ENCODE measurements at places on chromosomes 3 and 15.

GRCh38 chr15:68982976-68983563 is 31.4 kb upstream of the NOX5 start:
- DNase-seq: no peak

DNA sequence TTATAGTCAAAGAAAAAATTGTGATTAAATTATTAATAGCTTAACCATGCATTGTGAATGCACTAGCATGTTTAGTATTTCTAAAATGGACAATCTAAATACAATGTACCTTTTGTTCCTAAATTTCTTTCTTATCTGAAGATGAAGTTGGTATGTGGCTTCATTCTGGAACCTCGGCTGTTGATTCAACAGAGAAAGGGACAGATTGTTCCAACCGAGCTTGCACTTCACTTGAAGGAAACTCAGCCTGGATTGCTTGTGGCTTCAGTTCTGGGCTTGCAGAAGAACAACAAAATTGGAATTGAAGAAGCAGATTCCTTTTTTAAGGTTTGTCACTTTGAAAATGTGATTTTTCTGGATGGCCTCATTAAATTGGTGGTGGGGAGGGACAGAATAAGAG is 32.6 kb downstream of the HPS3 start:
- DNase-seq: no peak

DNA sequence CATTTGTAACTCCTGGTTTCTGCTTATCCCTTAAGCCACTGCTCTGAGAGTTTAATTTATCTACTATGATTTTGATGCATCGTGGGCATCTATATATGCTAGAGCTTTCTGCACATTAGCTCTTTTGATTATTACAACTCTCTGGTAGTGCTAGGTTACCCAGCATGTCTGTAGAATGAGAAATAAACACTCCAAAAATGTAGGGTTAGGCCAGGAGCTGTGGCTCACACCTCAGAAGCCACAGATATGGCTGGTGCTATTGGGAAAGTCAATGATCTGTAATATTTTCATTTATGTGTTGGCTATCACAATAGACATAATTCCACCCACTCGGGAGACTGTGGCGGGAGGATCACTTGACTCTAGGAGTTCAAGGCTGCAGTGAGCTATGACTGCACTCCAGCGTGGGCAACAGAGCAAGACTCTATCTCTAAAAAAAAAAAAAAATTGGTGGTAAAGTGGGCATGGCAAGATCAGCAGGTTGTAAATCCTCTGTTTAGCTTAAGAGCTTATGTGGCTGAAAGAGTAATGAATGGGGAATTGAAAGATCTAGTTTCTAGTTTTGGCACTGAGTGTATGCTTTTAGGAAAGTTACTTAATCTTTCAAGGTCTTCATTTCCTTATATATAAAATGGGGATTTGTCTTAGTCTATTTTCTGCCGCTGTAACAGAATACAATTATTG is 6.3 kb downstream of the TIGIT start:
- DNase-seq: no peak

- no peak for DNase-seq
Measured at GRCh38 chr3:21390136-21390535, 360.9 kb downstream of the ZNF385D start.

- no peak for DNase-seq
Measured at GRCh38 chr3:79514069-79514468, 253.7 kb downstream of the ROBO1 start.

DNA sequence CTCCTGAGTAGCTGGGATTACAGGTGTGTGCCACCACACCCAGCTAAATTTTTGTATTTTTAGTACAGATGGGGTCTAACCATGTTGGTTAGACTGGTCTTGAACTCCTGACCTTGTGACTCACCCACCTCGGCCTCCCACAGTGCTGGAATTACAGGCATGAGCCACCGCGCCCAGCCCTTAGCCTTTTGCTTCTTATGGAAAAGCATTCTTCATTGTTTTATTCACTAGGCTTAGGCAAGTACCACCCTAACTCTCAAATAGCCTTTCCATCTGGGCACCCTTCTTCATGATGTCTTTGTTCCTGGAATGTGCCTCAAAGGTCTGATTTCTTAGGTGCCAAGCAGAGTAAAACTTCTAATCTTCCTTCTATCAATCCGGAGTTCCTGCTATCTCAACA is 641.8 kb downstream of the FHIT start:
- no peak for DNase-seq

GRCh38 chr3:121252676-121253075 is 293.1 kb downstream of the POLQ start:
- DNase-seq: no peak

DNA sequence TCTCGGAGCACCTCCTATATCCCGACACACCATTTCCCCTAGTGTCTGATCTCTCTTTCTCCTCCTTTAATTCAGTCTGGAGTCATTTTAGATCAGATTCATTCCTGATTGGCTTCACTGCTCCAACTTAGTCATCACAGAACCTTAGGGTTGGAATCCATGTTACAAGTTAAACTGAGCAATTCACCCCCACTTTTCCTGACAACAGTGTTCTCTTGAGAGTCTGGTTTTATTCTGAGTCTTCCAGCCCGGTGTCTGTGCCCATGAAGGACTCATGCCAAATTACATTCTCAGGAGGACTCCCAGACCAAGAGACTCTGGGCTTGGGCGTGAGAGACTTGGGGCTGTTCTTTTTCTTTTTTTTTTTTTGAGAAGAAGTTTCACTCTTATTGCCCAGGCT is 57.5 kb downstream of the LPP start:
- DNase-seq: no peak

DNA sequence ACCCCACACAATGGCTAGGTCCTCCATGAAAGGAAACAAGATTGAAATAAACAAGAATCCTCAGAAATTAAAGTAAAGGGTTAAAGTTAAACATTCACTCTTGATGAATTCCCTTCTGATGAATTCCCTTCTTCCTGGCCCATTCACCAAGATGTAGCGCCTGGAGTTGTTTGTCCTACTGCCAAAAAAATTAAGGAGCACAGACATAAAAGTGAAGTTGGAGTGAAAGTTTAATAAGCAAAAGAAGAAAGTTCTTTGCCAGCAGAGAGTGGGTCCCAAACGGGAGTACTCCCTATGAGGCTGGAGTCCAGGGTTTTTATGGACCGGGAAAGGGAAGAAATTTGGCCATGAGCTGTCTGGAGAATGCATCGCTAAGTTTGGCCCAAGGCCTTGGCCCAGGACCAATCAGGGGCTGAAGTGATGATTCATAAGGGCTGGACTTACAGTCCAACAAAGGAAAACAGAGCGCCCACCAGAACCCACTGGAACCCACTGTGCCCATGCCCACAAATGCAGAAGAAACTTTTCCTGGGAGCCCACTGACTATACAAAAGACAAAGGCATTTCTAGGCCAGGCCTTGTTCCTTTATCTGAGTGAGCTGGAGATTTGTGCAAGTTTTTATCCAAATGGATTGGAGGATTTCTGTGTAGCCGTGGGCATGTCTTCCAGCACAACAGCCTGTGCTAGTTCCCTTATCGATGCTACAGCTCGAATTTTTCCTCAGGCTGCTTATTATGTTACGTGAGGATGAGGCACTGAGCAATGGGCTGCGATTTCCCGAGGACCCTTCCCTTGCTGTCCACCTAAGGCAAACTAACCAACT is 1561.6 kb downstream of the OTOL1 start:
- DNase-seq: no peak

DNA sequence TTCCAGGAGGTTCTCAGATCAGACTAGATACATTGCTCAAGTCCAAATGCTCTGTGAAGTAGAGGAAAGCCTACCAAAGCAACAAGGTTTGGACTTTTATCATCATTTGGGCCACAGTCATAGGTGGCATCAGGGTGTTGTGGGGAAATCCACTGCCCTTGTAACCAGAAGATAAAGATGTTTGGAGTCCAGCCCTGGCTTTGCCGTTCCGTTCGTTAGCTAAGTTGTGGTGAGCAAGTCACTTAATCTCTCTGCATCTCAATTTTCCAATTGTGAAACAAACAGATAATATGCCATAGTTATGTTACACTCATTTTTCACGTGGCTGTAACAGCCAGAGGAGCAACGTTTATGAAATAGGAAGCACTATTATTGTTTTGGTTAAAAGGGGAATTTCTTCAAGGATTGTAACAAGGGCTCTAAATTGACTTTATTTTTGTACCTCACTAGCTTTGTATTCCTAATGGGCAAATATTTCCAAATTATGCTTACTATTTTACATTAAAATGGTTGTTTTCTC is 125.6 kb downstream of the CD47 start:
- DNase-seq: no peak

- no peak for DNase-seq
Measured at GRCh38 chr3:56792193-56792592, 9.6 kb downstream of the ARHGEF3 start.

GRCh38 chr3:130849091-130849552 is 44.8 kb upstream of the ATP2C1 start:
- DNase-seq: no peak

- no peak for DNase-seq
Measured at GRCh38 chr15:51349156-51349844, 7.8 kb downstream of the GLDN start.

DNA sequence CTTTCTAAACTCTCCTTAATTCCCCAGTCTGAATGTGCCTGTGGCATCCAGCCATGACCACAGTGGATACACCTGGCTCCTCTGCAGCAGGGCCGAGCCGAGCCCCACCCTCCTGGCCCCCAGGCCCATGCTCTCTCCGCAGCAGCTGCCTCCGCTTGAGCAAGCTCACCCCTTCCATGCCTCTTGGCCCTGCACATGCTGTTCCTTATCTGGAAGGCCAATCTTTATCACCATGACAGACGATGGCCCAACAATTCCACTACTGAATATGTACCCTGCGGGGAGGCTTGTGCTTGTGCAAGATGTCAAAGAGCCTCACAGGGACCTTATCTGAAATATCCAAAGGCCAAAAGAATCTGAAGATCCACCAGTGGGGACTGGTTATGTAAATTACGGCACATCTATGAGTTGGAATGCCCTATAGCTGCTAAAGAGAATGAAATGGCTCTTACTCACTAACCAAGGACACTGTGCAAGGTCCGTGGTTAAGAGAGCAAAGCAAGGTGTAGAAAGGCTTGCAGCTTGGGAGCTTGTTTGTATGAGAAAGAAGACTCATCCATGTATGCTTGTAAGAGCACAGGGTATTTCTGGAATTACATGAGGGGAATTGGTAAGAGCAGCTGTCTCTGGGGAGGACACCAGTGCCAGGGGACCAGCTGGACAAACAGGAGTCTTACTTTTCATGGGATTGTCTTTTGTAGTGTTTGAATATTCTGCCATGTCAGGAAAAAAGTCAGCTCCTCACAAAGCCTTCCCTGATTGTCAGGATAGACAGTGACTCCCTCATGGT is 55.2 kb downstream of the WNT7A start:
- DNase-seq: no peak

DNA sequence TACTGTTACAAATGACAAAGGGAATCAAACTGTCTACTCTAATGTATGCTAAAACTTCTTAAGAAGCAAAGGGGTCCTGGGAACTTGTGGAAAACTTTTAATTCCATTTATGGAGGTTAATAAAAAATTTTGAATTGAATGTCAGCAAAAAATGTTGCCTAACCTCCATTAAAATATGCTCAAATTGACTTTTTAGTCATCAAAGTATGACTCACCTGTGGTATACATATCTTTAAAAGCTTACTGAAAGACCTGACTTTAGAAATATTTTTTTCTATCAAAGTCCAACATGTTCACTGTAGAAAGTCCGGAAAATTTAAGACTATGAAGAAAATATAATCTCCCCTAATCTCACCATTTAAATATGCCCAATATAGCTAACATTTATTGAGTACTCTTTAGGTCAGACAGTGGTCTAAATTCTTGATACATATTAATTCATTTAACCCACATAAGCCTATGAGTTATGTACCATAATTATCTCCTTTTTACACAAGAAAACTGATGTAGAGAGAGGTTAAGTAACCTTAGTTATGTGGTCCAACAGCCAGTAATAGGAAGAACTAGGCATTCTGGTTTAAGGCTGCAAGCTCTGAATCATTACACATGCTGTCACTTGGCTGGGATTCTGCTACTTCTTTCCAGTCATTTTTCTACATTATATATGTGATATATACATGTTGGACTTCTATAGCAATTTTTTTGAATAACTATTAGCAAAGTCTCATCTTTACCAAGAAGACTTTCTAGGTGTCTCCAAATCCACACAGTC is 83.6 kb downstream of the PDZRN3 start:
- no peak for DNase-seq

DNA sequence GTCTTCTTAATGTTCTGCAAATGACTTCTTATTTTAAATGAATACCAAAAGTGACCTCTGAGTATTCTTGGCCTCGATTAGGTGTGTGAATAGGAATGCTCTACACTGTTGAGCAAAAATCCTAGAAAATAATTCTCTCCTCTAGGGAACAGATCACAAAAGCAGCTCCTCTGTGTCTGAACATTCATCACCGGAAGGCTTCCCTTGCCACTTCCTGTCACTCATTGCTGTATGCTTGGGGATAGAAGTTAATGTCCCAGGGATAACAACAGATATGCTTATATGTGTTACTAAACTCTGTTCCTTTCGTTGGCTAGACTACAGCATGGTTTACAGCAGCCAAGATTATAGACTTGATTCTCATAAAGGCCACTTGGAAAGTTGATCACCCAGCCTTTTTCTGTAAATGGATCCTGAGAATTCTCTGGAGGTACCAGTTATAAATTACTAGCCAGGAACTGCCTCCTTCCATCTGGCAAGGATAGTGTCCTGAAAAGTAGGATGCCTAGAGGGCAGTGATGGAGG is 16.0 kb upstream of the PTX3 start:
- no peak for DNase-seq

GRCh38 chr15:90701880-90702630 is 15.1 kb upstream of the BLM start:
- no peak for DNase-seq

- no peak for DNase-seq
Measured at GRCh38 chr3:15585111-15585845, 16.1 kb downstream of the HACL1 start.

GRCh38 chr3:7640787-7641186 is 779.9 kb downstream of the GRM7 start:
- no peak for DNase-seq

- DNase-seq: no peak
Measured at GRCh38 chr15:65285291-65286068, 1.2 kb downstream of the PARP16 start.

DNA sequence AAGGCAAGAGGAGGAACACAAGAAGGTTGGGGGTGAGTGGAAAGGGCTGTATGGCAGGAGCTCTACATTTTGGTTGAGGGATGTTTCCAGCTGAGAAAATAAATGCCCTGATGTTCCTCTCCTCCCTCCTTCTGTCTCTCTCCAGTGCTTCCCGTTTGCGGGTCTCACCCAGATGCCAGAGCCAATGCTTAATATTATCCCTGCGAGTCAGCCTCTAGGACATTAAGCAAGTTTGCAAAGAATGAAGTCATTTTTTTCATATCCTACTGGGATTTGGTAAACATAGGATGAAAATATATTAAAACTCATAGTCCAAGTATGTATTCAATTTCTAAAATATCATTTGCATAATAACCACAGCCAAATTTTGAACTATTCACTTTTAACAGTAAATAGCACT is 295.9 kb downstream of the CADM2 start:
- DNase-seq: no peak

GRCh38 chr3:64870876-64871646 is 183.3 kb upstream of the ADAMTS9 start:
- DNase-seq: no peak

Data from CD4-positive, alpha-beta T cell treated with Interleukin-10 for 1 hour (primary cell).